ENCODE measurements at places on chromosomes 3 and 15. TPM values are rescaled to one million over a fixed set of nuclear protein-coding genes. Genes with fewer than 3 reads are reported as not detected.

P2RY12 gene
- not detected for total RNA-seq

- peak; percentile 73 for DNase-seq
Observed at GRCh38 chr15:68277131-68277602, 378 bp upstream of the FEM1B start.

SLC26A6 gene
- 28.3 TPM for total RNA-seq

DNA sequence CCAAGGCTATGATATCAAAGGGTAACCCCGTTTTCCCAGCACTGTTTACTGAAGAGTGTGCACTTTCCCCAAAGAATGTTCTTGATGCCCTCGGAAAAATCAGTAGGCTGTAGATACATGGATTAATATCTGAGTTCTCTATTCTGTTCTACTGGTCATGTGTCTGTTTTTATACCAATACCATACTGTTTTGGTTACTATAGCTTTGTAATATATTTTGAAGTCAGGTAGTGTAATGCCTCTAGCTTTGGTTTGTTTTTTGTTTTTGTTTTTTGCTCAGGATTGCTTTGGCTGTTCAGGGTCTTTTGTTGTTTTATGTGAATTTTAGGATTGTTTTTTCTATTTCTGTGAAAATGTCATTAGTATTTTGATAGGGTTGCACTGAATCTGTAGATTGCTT is 95.1 kb downstream of the PLD1 start:
- no peak for DNase-seq

- DNase-seq: peak; percentile 90
Observed at GRCh38 chr15:62889734-62890505, 152.6 kb upstream of the TPM1 start.

GRCh38 chr15:70556779-70557178 is 206.6 kb downstream of the UACA start:
- DNase-seq: no peak

- no peak for DNase-seq
Observed at GRCh38 chr15:47570044-47570443, 147.3 kb upstream of the SEMA6D start.

ALG3 gene
- total RNA-seq: 66.1 TPM

- no peak for DNase-seq
Observed at GRCh38 chr3:165754219-165755007, 82.8 kb downstream of the BCHE start.

- peak; percentile 30 for DNase-seq
Observed at GRCh38 chr3:134466331-134466730, 19.5 kb downstream of the ANAPC13 start.

GRCh38 chr3:183484431-183485075 is 56.1 kb upstream of the MCF2L2 start:
- no peak for DNase-seq

- no peak for DNase-seq
Observed at GRCh38 chr3:127264794-127265514, 22.9 kb downstream of the PRR20G start.

MYLK gene
- total RNA-seq: 174 TPM

DNA sequence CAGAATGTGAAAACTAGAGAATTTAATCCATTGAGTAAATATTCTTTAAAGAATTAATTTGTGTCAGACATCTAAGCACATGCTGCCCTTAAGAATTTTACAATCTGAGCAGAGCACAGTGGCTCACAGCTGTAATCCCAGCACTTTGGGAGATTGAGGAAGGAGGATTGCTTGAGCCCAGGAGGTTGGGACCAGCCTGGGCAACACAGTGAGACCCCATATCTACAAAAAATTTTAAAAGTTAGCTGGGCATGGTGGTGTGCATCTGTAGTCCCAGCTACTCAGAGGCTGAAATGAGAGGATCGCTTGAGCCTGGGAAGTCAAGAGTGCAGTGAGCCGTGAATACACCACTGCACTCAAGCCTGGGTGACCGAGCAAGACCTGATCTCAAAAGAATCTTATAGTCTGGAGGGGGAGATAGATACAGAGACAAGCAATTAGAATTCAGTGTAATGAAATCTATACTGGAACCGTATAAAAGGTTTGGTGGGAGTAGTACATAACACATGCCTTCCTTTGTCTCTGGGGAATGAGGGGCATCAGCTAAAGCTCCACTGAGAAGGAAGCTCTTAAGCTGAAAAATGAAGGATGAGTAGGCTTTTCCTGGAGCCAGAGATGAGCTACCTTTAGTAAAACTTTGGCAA is 21.2 kb downstream of the ATP11B start:
- no peak for DNase-seq

- no peak for DNase-seq
Observed at GRCh38 chr3:183551930-183552329, 3.6 kb downstream of the KLHL6 start.

- DNase-seq: no peak
Observed at GRCh38 chr3:54331341-54331740, 209.0 kb downstream of the CACNA2D3 start.

- peak; percentile 56 for DNase-seq
Observed at GRCh38 chr3:152524198-152525140, 255.7 kb downstream of the MBNL1 start.

GRCh38 chr3:49910409-49911123 is 6.9 kb upstream of the MST1R start:
- DNase-seq: no peak

GRCh38 chr3:77467702-77468625 is 428.1 kb downstream of the ROBO2 start:
- DNase-seq: peak; percentile 7

SMCO1 gene
- not detected for total RNA-seq

THAP10 gene
- total RNA-seq: 2.0 TPM
